ENCODE measurements at places on chromosomes 3 and 15. TPM values are rescaled to one million over a fixed set of nuclear protein-coding genes. Genes with fewer than 3 reads are reported as not detected.
A peak's percentile ranks its signal among the peaks of the same experiment; 100 is the strongest.

The RAB6B gene
- polyA plus RNA-seq: 2.9 TPM

The LRRN1 gene
- polyA plus RNA-seq: 0.45 TPM

DNA sequence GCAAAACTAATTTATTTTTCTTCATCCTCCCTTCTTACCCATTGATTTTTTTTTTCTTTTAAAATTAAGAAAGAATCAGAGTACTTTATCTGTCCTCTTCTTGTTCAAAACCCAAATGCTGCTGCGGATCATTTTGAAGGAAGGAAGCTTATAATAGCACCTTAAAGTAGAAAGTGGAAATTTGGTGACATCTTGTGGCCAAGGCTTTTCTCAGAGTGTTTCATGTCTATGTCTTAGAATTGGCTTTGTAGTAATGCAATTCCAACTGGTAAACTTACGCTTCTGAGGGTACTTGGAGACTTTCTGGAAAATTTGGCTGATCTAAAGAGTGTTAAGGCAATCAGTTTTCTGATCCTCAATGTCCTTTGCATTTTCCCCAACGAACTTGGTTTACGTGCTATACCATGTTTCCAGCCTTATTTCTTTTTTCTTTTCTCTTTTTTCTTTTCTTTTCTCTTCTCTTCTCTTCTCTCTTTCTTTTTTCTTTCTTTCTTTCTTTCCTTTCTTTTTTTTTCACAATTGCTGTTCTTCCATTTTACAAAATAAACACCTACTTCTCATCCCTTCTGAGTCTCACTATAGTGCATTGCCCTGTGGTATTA, 30.7 kb downstream of the C3orf38 start:
- no peaks in the 10 kb centered on the region for H3K4me1 ChIP-seq
- DNase-seq: no peak
- H3K27me3 ChIP-seq: no peaks in the 10 kb centered on the region
- no peak overlapping the region for H3K4me3 ChIP-seq

GRCh38 chr15:90402767-90403166, 14.7 kb downstream of the IQGAP1 start:
- H3K36me3 ChIP-seq: no peaks in the 10 kb centered on the region
- H3K4me3 ChIP-seq: no peak overlapping the region
- H3K4me1 ChIP-seq: peaks cover 54% of the 10 kb centered on the region
- DNase-seq: no peak
- peak overlapping the region; percentile 90 for H3K27ac ChIP-seq

GRCh38 chr3:137065381-137065780, 107.6 kb downstream of the IL20RB start:
- H3K27ac ChIP-seq: no peak overlapping the region
- H3K36me3 ChIP-seq: no peaks in the 10 kb centered on the region
- H3K4me1 ChIP-seq: no peaks in the 10 kb centered on the region
- no peak for DNase-seq
- H3K4me3 ChIP-seq: no peak overlapping the region
- no peaks in the 10 kb centered on the region for H3K27me3 ChIP-seq

DNA sequence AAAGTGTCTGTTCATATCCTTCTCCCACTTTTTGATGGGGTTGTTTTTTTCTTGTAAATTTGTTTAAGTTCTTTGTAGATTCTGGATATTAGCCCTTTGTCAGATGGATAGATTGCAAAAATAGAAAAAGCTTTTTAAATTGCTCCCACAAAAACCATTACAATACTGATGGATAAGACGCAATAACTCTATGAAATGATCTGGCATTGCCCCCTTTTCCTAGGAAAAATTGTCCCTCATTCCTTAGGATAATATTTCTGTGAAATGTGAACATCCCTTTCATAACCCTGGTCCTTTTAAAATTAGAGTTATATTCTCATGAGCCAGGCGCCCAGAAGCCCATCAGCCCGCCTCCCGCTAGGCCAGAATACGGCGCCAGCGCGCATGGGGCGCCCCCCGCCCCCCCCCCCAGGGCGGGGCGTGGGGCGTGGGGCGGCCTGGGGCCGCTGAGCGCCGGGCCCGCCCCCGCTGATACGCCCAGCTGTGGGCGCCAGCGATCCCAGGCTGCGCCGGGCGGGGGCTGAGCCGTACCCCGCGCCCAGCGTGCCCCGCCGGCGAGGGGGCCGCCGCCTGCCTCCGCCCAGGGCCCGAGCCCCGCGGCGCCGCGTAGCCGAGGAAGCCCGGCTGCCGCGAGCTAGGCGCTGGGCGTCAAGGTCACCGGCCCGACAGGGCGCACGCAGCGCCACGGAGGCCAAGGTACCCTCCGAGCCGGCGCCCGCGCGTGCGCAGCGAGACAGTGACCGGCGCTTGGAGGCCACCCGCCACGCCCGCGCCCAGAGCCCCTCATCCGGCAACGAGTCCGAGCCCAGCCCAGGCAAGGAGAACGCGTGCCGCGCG, 11.1 kb upstream of the ROPN1B start:
- H3K4me3 ChIP-seq: no peak overlapping the region
- H3K27ac ChIP-seq: no peak overlapping the region
- H3K4me1 ChIP-seq: no peaks in the 10 kb centered on the region
- no peaks in the 10 kb centered on the region for H3K36me3 ChIP-seq
- H3K27me3 ChIP-seq: peaks cover 7% of the 10 kb centered on the region
- DNase-seq: no peak

GRCh38 chr3:8962226-8962861, 928 bp downstream of the RAD18 start:
- no peak for DNase-seq
- H3K4me3 ChIP-seq: peak overlapping the region; percentile 83
- H3K36me3 ChIP-seq: peaks cover 9% of the 10 kb centered on the region
- H3K4me1 ChIP-seq: peaks cover 35% of the 10 kb centered on the region

DNA sequence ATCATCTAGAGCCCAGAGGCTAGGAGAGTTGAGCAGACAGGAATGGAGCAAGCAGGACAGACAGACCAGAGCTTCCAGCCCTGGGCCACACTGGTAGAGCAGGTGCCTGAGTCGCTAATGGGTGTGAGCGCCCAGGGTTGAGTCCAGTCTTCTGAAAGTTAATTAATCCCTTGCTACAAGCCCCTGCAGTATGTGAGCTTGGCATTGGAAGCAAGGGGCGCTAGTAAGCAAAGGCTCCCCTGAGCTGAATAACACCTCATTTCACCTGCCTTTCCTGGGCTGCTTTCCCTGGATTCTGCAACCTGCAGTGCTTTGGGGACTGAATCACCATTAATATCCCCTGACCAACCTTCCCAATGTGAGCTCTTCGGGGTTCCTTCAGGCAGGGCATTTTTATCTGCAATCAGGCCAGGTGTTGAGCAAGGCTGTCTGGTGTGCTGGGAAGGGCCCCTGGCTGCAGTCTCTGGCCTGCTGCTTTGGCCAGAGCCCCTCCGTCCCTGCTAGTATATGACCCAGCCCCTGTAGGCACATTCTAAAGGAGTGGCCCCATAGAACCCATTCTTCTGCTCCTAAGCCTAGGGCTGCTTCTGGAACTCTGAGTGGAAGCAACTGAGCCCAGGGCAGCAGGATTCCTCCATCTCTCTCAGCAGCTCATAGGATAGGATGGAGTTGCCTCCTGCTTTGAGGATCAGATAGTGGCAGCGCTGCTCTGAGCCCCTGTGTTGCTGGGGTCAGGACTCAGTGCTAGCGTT, 45.1 kb upstream of the EPHB1 start:
- H3K4me3 ChIP-seq: no peak overlapping the region
- DNase-seq: no peak
- no peak overlapping the region for H3K27ac ChIP-seq
- no peaks in the 10 kb centered on the region for H3K4me1 ChIP-seq
- H3K36me3 ChIP-seq: no peaks in the 10 kb centered on the region
- H3K27me3 ChIP-seq: no peaks in the 10 kb centered on the region
